ENCODE measurements at places on chromosomes 1 and 21.

DNA sequence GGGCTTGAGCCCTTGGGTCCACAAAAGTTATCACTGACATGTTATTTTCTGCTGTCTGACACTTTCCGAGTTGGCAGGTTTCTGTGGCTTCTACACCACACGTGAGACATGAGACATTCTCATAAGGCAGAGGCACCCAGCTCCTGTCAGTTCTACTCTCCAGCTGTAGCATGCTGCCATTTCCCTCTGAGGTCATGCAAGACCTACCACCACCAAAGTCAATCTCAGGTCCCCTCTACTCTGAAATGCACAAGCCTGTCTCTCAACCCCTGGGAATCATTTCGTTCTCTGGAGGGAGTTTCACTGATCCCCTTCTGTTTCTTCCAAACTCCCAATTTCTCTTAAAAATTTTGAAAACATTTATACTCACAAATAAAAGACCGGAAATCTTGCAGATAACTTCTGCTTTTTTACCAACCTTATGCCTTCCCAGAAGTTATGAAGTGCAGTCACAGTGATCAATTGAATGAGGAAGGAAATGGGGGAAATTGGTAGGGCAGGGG is 39.5 kb upstream of the CR2 start:
- peak; percentile 57 for DNase-seq

- DNase-seq, result no peak
Measured at GRCh38 chr1:156747742-156748669, 3.5 kb downstream of the HDGF start.

- DNase-seq, result no peak
Measured at GRCh38 chr1:201501812-201502510, 5.0 kb downstream of the CSRP1 start.

DNA sequence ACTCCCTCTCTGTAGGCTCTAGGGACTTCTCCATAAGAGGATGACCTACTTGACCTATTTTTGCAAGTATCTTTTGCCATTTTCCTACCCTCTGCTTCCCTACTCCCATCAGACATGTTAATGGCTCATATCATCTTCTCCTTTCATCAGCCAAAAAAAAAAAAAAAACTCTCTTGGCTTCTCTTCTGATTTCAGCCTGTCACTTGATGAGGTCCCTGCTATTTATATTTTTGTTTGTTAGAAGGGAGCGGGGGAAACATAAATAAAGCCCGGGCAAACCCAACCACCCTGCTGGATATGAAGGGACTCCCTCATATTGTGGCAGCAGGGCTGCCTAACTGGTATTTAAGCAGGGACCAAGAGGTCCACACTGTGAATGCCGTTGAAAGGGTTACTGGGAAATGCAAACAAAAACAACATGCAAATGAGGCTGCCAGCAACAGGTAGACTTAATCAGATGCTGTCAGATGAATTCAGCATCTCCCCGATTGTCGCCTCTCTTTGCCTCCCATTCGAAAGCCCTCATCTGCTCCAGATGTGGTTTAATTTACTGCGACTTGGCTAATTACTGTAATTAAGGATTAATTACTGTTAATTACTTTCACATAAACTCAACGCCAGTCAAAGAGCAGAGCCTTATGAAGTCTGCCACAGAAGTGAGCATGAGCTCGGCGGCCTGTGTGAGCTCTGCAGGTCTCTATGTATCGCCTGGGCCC is 172.3 kb downstream of the PBX1 start:
- no peak for DNase-seq

- no peak for DNase-seq
Measured at GRCh38 chr21:25885405-25885804, 150.6 kb downstream of the GABPA start.

- DNase-seq, result no peak
Measured at GRCh38 chr1:219710529-219711194, 97.8 kb upstream of the ZC3H11B start.

DNA sequence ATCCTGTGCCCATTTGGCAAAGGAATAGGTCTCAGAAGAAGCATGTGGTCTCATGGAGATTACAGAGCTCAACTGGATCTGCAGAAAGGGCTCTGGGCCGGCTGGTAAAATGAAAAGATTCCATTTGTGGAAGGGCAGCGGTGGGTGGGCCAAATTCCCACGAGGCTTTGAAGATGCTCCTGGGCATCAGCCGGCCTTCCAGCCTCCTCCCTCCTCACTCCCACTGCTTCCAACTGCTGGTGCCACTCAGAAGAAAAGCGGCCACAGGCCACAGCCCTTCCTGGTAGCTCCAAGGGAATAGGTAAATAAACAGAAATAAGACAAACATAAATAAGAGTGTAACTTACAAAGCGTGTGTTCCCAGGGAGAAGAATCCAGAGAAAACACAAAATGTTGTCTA is 136.3 kb upstream of the SLC44A3 start:
- no peak for DNase-seq

DNA sequence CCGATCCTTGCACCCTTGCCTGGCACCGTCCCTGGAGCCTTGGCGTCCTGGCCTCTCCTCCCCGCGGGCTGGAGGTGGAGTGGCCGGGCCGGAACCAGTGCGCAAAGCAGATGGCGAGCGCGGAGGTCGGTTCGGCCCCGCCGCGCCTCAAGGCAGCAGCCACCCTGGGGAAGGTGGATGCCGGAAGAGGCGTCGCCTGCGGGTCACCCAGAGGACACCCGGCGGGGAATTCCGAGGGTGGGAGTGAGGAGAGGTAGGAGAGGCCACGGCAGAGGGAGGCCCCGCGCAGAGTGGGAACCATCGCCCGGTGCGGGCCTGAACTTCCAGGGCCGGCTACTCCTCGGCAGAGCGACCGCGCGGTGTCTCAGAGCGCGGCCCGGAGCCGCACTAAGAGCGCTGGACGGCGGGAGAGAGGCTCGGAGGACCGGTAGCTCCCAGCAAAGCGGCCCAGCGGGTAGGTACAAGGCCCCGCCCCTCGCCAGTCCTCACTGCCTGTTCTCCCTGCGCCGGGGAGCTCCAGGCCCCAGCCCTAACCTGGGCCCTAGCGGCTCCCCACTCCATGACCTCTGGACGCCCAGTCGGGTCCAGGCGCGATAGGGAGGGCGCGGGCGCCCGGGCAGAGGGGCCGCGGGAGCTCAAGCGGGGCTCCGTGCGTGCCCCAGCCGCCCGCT is at the start of gene RNF207:
Gene RNF207, plus strand, starts transcription at position 271 of the 671 bp plus-strand sequence. CDS start 417 bp downstream, outside the sequence.
- peak; percentile 71 for DNase-seq

DNA sequence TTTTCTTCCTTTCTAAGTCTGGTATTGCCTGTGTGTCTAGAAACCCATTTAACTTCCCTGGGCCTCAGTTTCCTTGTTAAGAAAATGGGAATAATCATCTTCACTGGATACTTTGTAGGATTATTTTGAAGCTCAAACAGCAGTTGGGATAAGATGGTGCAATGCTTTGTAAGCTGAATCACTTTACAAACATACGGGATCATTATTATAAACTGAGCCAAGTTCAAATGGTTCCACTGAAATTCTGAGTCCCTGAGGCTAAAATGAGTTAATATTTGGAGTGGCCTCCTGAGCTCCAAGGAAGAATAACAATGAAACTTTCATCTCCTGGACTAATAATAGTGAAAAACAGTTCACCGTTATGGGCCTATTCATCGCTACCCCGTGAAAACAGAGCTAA is 388.0 kb downstream of the PLPP3 start:
- no peak for DNase-seq

- no peak for DNase-seq
Measured at GRCh38 chr1:1895060-1895418, 4.2 kb upstream of the GNB1 start.

Data from activated CD8-positive, alpha-beta memory T cell treated with anti-CD3 and anti-CD28 coated beads, Interleukin-2, amount 10 ng/mL, durations not matched to agents 7 days and 5 days (primary cell).